NK-92 treated with Interleukin-12 subunit alpha and Interleukin-12 subunit beta, amount 100 ng/mL, for 24 hours (cell line): ENCODE measurements at places on chromosomes 5 and 9.

- no peak for DNase-seq
Measured at GRCh38 chr5:37825334-37825915, 14.4 kb downstream of the GDNF start.

DNA sequence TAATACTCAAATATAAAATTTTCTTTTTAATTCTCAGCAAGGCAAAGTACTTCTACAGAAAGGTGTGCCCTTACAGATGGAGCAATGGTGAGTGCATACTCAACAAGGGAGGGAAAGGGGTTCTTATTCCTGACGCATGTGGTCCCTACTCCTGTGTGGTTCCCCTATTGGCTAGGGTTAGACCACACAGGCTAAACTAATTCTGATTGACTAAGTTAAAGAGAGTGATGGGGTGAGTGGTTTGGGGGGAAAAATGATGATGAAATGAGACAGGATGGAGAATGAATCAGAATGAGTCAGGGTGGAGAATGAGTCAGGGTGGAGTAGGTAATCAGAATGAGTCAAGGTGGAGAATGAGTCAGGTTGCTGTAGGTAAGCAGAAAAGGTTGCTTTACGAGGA lies 22.9 kb upstream of the HMGCS1 start:
- DNase-seq, result no peak

DNA sequence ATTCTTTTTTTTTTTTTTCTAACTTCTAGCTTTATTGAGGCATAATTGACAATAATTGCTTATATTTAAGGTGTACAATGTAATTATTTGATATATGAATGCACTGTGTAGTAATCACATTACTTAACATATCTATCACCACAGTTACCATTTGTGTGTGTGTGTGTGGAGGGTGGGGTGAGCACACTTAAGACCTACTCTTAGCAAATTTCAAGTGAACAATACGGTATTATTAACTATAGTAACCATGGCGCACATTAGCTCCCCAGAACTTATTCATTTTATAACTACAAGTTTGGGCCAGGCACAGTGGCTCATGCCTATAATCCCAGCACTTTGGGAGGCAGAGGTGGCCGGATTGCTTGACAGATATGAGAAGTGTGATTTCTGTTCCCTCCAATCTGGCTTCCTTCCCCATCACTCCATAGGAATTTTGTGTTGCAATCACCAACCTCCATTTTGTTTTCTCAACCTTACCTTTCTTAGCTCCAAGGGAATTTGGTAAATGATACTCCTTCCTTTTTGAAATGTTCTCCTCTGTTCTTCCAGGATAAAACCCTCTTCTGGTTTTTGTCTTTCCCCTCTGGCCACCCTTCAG lies 14.9 kb downstream of the TXN start:
- no peak for DNase-seq

- peak; percentile 39 for DNase-seq
Measured at GRCh38 chr9:137000177-137000930, 4.0 kb upstream of the CLIC3 start.

- no peak for DNase-seq
Measured at GRCh38 chr5:120901199-120901598, 437.1 kb downstream of the PRR16 start.

GRCh38 chr5:167969998-167970397 lies 321.4 kb upstream of the WWC1 start:
- DNase-seq, result no peak

GRCh38 chr9:35649431-35650340 lies 1.0 kb downstream of the SIT1 start:
- no peak for DNase-seq

DNA sequence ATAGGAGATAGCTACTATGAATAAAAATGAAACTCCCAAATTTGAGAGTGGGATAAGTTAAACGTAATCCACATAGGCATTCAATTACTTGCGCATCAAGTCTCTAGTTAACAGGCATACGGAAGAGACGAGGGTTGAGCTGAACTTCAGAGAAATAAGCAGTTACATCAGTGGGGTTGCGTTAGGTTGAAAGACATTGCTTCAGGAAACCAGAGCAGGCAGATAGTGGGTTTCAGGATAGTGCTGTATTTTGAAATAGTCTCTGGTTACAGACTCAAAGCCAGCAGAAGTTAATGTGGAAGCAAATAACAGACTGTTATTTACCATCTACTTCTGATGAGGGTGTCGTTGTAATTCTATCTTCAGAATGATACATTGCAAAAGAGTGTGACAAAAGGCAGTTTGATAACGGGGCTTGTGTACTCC lies 533.4 kb downstream of the PDE4D start:
- no peak for DNase-seq

DNA sequence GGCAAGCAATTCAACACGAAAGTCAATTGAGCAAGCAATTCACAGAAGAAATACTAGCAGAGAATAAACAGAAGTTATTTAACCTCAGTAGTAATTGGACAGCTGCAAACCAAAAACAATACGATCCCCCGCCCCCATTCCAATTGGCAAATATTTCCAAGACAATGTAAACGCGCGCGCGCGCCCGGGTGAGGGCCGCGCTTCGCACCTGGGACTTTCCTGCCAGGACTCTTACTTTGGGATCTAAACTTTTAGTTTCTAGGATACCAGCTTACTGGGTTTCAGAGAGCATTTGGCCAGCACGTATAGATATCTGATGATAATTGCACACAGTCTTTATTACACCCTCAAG lies 8.6 kb downstream of the RUFY1 start:
- no peak for DNase-seq

DNA sequence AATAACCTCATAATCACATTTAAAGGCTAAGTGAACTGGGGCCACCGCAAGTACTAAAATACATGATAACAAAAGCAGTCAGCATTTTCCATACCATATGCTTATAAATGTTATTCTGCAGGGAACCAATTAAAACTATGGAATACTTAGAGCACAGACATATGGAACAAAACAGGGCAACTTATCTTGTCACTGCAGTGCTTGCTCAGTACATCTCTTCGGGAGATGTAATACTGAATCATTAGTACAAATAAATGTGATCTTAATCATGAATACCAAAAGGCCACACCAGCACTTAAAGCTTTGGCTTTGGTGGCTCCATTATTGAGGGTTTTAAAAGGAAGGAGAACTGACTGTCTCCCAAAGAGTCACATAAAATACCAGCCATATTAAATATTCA lies 32.1 kb downstream of the PRUNE2 start:
- no peak for DNase-seq

GRCh38 chr9:104580562-104580961 lies 11.6 kb downstream of the OR13C8 start:
- DNase-seq, result no peak

GRCh38 chr5:54772684-54773083 lies 212.7 kb downstream of the ESM1 start:
- no peak for DNase-seq

DNA sequence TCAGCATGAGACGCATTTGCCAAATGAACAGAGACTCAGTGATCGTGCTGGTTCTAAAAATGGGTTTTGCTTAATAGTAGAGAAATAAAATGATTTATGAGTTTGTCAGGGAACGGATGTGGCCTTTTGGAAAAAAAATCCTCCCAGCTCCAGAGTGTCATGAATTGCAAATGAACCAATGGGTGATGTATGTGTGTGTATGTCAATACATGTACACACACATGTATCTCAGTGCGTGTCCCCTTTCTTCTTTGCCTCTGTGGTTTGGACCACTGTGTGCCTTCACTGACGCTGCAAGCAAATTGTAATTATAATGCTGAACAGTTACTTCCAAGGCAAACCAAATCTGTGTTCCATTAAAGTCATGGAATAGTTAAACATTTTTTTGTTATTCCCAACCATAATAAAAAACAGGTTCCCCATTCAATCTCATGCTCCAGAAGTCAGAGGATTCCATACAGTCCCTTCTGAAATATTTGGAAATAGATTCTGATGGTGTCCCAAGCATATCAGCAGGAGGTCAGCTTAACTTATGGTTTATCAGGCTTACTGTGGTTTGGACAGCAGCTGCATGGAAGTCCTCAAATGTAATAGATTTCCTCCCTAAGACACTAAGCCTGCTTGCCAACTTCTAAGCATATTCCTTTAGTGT lies 630.5 kb downstream of the ACTL7B start:
- no peak for DNase-seq

- DNase-seq, result no peak
Measured at GRCh38 chr5:88847420-88847819, 35.6 kb downstream of the MEF2C start.

DNA sequence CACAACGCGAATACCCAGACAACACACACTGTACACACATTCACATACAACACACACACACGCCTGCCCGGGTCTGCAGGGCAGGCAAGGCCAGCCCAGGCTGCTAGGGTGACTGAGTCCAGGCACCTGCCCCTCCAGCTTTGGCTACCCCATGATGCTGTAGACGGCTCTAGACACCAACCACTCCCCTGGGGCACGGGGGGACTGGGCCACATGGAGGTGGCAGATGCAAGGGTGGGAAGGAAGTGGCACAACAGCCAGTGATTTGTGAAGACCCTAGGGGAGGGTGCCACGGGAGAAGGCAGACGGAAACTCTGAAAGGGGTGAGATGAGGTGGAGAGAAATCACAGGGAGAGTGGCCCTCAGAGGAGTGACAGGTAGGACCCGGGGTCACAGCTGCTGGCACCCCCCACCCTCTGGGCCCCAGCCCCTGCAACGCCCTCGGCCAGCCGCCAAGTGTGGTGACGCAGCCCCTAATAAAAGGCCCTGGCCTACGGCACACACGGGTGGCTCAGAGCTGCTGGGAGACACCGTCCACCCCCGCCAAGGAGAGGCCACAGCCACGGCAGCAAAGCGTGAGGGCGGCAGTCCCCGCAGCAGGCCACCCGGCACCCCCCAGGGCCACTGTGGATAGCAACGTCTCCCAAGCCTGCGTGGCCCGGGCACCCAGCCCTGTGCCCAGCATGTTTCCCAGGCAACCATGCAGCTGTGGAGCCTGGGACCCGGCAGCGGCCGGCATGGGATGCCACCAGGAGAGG lies 6.6 kb upstream of the CCDC187 start:
- DNase-seq, result no peak

DNA sequence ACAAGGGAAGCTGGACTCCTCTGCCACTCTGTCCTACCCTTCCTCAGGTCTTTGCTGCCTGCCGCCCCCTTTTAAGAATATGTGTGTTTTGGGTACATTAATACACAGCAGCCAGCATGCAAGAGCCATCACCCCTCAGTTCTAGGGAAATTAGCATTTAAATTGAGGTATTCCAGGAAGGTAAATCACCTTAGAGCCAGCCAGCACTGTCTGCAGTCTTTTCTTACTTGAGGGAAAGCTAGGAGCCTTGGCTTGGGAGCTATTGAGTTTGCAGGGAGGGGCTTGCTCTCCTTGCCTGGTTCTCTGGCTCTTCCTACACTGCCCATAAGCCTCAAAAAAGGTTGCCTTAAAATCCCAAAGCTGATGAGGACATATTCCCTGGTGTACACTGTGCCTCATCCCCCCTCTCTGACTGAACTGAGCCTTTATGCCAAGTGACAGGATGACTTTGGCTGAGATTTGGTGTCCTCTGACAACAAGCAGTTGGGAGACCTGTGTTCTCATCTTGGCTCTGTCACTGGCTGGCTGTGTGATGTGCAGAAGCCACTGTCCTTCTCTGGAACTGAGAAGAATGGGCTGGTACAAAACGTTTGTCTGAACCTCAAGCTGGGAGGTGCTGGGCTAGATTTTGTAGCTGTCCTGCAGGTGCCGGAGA lies 54.1 kb downstream of the TRIM32 start:
- DNase-seq, result no peak

DNA sequence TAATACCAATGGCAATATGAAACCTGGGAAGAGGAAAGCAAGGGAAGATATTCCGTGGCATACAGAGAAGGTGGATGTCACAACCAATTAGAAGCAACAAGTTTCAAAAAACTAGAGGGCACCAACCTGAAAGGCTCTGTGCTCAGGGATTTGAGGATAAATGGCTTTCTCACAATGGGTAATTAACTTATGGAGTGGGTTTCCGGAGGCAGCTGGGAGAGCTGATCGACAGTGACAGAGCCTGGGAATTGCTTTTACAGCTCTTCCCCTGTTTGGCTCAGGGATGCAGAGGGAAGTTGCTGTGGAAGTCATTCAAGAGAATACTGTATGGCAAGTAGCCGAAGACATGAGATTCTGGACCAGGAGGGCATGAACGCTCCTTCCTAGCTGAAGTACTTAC lies 237.0 kb downstream of the KIF4B start:
- no peak for DNase-seq

GRCh38 chr9:79208791-79209396 lies 362.9 kb upstream of the TLE4 start:
- no peak for DNase-seq

DNA sequence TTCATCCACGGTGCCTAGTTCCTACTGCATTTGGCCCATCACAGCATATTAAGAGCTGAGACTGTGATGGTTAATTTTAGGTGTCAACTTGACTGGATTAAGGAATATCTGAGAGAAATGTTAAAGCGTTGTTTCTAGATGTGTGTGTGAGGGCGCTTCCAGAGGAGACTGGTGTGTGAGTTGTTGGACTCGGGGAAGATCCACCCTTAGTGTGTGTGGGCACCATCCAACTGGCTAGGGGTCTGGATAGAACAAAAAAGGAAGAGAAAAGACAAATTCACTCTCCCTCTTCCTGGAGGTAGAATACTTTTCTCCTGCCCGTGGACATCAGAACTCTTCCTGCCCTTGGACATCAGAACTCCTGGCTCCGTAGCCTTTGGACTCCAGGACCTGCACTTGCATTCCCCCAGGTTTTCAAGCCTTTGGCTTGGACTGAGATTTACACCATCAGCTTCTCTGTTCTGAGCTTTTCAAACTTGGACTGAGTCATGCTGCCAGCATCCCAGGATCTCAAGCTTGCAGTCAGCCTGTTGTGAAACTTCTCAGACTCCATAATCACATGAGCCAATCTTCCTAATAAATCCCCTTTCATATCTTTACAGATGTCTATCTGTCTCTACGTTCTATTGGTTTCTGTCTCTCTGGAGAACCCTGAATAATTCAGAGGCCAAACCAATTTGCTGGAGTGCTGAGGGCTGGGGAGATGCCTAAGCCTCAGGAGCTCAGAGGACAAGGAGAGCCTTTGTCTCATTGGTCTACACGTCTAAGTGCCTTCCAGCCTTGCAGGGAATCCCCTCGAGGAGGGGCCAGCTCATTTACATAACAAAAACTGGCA lies 164.5 kb downstream of the DCP2 start:
- DNase-seq, result no peak

- DNase-seq, result no peak
Measured at GRCh38 chr5:17114233-17114632, 103.2 kb upstream of the BASP1 start.

- no peak for DNase-seq
Measured at GRCh38 chr5:35031276-35031675, 16.5 kb downstream of the AGXT2 start.

- DNase-seq, result no peak
Measured at GRCh38 chr9:2138646-2139045, 123.5 kb downstream of the SMARCA2 start.

- DNase-seq, result no peak
Measured at GRCh38 chr5:174309131-174309795, 263.8 kb downstream of the NSG2 start.

DNA sequence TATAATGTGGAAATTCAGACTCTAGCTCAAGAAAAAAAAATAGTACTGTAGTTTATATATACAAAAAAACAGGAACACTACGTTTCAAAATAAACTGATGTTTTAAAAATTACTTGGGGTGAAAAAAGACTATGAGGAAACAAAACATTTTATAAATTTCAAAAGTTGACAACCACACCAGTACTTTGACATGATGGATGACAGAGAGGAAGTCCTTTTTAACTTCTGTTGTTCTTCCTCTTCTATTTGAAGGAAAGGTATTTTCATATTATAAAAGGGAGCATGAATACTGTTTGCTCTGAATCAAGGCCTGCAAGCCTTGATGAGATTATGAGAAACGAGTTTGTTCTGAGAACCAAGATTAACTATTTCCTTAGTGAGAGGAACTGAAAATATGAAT lies 456.9 kb downstream of the TAF11L14 start:
- DNase-seq, result no peak
